NCI-H345 (cell line): ENCODE measurements at places on chromosomes 7 and 10.
A peak's percentile ranks its signal among the peaks of the same experiment; 100 is the strongest.

DNA sequence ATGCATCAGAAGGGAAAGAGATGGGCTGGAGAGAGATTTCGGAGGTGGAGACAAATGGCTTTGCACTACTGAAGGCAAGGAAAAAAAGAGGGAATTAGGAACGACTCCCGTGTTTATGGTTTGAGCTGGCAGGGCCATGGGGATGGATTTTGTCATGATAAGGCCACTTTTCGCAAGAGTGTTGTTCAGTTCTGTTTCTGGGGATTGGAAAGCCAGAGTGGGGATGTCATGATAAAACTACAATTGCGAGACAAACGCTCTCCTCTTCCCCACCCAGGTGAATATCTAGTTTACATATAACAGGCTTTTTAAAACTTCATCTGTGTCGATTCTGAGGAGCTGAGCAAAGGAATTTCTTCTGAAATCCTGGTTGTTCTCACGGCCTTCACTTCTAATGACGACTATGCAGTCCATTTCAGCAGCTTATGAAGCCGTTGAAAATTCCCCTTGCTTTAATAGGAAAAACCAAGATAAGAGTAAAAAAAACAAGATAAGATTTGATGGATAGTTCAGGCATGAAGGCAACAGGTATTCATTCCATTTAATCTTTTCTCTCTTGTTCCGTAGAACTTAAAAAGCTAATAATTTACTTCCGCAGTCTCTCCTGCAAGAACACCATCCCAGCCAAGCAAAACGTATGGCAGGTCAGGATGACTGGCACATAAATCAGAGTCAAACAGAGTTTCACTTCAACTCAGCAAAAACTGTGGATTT lies 245.6 kb upstream of the PITRM1 start:
- DNase-seq, result no peak

- DNase-seq, result peak; percentile 83
Observed at GRCh38 chr7:150940431-150941102, 37.6 kb downstream of the KCNH2 start.

- DNase-seq, result no peak
Observed at GRCh38 chr10:1404323-1405260, 332.7 kb downstream of the ADARB2 start.

GRCh38 chr7:157601530-157601929 lies 264.7 kb downstream of the DNAJB6 start:
- no peak for DNase-seq

DNA sequence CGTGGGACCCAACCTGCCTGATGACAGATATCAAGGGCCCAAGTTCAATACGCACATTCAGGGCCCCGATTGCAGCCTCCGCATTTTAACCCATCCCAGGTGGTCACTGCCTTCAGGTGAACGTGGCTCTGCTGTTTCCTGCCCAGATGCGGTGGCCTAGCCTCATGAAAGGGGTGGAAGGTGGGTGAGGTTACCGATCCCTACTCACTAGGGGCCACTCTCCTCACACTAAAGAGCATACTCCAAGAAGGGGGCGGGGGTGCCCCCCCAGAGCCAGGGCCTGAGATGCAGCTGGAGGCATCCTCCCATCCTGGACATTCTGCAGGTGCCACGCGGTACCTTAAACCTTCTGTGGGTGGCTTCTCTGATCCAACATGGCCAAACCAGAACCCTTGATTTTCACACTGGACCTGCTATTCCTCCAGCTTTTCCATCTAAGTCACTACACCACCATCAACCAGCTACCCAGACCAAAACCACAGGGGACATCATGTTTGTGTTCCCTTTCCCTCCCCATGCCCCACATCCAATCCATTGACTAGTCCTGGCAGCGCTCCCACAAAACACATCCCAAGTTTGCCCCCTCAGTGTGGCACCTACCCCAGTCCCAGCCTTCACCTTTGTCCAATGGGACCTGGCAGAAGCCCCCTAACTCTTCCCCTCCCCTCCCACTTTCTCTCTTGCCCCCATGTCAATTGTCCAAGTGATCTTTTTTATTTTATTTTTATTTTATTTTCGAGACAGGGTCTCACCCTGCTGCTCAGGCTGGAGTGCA lies 30.0 kb downstream of the PRLHR start:
- no peak for DNase-seq

DNA sequence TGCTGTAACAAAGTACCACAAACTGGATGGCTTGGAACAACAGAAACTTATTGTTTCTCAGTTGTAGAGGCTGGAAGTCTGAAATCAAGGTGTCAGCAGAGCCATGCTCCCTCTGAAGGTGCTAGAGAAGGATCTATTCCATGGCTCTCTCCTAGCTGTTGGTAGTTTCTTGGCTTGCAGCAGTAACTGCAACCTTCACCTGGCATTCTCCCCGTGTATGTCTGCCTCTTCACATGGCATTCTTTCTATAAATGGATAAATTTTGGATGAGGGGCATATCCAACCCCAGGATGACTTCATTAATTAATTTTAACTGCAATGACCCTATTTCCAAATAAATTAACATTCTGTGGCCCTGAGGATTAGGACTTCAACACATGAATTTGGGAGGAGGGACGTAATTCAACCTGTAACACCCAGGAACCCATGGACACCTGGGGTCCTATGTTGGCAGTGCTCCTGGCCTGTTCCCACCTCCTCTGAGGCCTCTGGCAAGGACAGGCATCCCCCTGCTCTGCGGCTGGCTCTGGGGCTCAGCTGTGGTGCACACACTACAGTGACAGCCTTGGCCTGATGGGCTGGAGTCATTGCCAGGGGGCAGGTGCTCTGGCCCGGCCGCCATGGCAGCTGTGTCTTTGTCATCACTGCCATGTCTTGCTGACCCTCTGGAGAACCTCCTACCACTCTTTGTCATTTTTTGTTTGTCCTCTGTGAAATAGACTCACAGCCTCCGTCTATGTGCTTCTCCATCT lies 30.8 kb downstream of the LSMEM1 start:
- no peak for DNase-seq

- DNase-seq, result no peak
Observed at GRCh38 chr7:64873517-64873916, 29.6 kb upstream of the ZNF273 start.

DNA sequence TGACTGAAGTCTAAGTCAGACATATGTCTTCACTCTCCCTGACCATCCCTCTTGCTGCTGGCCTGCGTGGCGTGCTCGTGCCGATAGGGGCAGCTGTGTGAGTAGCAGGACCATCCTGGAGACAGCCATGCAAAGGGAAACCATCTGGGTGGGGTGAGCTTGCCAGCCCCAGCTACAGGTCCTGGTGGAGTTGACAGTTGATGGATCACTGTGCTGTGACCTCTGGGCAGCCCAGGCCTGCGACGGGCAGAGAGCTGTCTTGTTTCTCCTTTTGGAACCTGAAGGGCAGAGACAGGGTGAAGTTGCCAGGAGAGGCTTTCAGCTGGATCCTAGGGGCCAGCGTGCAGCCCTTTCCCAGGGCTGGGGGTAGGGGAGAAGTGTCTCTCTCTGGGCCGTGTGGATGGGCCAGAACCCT lies 44.7 kb downstream of the GRK5 start:
- no peak for DNase-seq

- no peak for DNase-seq
Observed at GRCh38 chr7:138992052-138992531, 10.9 kb upstream of the KIAA1549 start.

DNA sequence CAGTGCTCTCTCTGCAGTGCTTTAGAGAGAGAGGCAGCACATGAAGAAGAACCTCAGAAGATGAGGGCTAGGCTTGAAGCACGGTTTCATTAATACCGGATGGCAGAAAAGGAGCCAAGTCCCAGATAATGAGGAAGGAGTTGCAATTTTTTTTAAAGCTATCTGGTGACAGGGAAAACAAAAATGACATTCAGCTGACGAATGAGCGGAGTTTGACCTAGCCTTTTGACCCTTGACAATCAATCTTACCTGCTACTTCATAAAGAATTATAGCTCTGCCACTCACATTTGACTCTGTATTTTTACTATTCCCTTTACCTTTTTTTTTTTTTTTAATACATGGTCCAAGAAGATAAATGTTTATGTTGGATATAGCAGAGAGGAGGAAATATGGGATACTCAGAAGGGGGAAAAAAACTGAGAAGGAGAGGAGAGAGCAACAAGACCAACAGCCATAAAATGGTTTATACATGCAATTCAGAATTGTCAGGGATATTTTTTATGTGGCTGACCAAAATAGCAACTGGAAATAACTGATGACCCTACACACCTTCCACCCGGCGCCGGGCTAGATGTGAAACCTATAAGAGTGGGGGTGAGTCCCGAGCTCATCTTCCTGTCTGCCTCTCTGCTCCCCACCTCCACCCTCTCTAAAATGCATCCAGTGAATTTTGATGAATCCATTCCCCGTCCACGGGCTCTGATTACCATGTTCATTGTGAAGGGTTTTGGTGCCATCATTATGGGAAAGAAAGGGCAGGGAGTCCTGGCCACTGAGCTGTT lies 274.4 kb upstream of the YAE1 start:
- DNase-seq, result no peak

- DNase-seq, result no peak
Observed at GRCh38 chr7:66213637-66214036, 8.5 kb downstream of the TPST1 start.

DNA sequence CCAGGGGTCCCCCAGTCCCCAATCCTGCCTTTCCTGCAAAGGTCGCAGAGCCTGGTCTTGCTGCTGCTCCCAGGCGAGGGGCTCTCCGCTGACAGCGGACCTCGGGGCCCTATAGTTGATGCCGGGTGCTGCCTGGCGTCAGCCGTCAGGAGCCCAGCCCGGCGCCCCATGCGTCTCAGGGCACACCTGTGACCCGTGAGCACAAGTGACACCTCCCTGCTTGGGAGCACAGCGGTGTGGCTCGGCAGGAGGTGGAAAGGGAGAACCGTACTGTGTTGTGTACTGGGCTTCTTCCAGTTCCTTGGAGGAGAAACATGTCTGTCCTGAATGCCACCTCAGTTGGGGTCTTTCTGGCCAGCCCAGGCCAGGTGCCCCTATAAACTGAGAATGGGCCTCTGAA lies 56.7 kb downstream of the LHPP start:
- no peak for DNase-seq

- no peak for DNase-seq
Observed at GRCh38 chr10:20956843-20957242, 59.7 kb upstream of the NEBL start.

DNA sequence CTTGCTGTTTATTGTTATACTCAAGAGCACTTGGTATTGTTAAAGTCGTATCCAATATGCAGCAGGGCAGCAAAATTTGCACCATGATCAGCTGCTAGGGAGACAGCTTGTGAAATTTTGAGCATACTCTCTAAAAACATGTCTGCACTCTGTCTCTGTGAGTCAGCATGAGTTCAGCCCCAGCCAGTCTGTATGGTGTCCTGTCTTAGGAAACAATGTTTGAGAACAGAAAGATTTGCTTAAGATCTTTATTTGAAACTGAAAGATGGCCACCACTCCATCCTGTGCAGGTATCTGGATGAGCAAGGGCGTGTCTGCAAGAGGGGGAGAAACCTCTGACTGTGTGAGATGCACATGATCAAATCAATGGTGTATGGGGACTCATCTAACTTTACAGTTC lies 97.1 kb downstream of the GNAI1 start:
- DNase-seq, result no peak

GRCh38 chr10:114632869-114633715 lies 25.0 kb downstream of the ABLIM1 start:
- no peak for DNase-seq

GRCh38 chr10:109922976-109923921 lies at the start of gene XPNPEP1:
Gene XPNPEP1 (minus strand): TSS chr10:109923511. CDS start chr10:109923433, 78 bp downstream.
- DNase-seq, result peak; percentile 78

DNA sequence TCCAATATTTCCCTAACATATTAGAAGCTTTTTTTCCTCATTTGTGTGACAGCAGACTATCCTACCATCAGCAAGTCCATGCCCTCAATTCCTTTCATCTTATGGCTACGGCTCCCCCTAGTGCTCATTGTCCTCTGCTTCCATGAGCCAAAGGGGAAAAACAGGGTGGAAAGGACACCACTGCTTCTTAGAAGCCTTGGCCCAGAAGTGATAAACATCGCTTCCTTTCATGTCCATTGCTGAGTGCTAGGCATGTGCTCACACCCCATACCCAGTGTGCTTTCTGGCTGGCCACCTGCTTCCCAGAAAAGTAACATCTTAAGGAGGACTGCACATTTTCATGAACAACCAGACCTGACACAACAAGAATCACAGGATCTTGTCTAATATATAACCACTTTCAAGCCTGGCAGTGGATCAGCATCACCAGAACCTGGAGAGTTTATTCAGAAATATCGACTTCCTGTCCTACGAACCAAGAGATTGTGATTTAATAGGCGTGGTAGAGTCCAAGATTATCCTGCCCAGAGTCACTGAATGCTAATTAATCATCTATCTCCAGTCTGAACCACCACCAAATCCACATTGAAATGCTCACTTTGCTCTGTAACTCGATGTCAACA lies 650.5 kb upstream of the SORCS1 start:
- no peak for DNase-seq

- peak; percentile 81 for DNase-seq
Observed at GRCh38 chr7:50068850-50069551, 24.0 kb downstream of the ZPBP start.

- DNase-seq, result peak; percentile 89
Observed at GRCh38 chr7:115805458-115805857, 225.1 kb downstream of the TFEC start.

DNA sequence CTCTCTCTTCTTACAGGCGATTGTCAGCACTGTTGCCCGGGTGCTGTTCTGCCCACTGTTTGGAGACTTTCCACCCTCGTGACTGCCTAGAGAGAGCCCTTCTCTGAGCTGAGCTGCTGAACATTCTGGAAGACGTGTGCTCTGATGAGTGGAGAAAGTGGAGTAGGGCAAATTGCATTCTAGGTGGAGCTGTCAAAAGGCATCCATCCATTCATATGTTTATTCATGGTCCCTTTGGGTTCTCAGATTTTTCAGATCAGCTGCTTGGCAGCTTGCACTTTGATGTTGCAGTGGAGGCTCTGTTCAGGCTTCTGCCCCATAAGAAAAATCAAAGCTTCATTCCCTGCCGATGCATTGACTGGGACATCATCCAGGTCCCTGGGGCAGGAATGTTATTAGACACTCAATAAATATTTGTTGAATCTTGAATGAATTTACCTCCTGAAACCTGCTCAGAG lies 120.7 kb upstream of the EEPD1 start:
- no peak for DNase-seq

- DNase-seq, result no peak
Observed at GRCh38 chr7:101664893-101665471, 35.9 kb upstream of the MYL10 start.

DNA sequence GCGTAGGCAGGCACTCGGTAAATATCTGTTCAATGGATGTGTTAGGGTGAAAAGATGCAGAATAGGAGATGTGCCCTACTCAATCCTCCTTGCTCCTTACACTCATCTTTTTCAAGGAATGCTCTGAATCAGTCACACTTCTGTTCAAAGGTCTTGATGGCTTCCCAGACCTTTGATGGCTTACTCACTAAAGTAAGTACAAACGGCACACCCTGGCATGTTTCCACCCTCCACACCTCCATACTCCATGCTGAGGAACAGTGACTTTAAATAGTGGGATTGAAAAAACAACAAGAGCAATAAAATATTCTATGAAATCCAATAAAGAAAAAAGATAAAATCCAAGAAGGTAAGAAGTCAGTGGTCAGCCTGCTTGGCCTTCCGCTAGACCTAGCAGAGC lies 569.2 kb downstream of the SORCS1 start:
- no peak for DNase-seq

- no peak for DNase-seq
Observed at GRCh38 chr7:128318691-128319090, 25.0 kb downstream of the RBM28 start.
